ENCODE measurements at places on chromosomes 5 and 9. TPM values are rescaled to one million over a fixed set of nuclear protein-coding genes. Genes with fewer than 3 reads are reported as not detected.

DNA sequence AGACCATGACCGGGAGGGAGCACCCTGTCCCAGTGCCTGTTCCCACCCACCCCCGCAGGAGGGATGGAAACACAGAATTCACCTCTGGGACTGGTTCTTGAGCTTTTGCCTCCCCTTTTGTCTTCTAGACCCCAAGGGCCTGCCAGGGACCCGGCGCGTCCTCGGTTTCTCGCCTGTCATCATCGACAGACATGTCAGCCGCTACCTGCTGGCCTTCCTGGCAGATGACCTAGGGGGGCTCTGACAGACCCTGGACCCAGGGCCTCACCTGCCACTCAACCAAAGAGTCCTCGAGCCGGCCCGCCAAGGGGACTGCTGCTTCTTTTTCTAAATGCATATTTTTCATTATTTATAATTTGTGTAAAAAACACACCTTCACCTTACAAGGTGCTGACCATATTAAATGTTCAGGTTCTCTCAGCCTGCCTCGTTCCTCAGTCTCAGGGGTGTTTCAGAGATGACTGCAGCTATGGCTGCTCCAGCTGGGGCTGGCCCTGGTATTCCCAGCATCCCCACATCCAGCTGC lies 16.9 kb downstream of the CARD19 start:
- DNase-seq, result no peak

- no peak for DNase-seq
Measured at GRCh38 chr5:79093762-79094161, 17.8 kb upstream of the BHMT start.

RORB gene
- not detected for total RNA-seq

DNA sequence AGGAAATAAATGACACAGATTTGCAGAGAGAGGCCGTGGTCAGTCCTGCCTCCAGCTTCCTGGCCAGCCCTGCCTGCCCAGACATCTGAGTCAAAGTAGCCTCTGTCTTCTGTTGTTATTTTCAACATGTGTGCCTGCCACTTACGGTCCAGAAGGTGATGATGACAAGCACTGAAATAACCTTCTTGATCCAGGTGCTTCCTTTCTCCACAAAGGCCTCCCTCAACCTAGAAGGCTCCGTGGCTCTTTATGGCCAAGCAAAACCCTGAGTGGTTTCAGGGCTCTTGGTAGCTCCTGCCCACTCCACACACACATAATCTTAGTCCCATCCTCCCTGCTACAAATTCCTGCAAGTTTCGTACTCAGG lies 34.1 kb upstream of the SLC6A19 start:
- no peak for DNase-seq

IQGAP2 gene
- not detected for total RNA-seq

Data from GM23248 (cell line).